ENCODE measurements at places on chromosomes 6 and 20. TPM values are rescaled to one million over a fixed set of nuclear protein-coding genes. Genes with fewer than 3 reads are reported as not detected.

Gene BPI
- total RNA-seq, result not detected

Gene SLCO4A1
- total RNA-seq, result 0.54 TPM

Gene GSTA3
- total RNA-seq, result not detected

Gene HLA-DOB
- total RNA-seq, result 0.36 TPM

Gene GNRH2
- not detected for total RNA-seq

Gene CNR1
- total RNA-seq, result 3.2 TPM

Gene PRRT1
- total RNA-seq, result not detected

Gene MRS2
- 22.8 TPM for total RNA-seq

Gene AIF1
- not detected for total RNA-seq

Gene TBC1D20
- total RNA-seq, result 32.7 TPM

Gene ERVFRD-1
- total RNA-seq, result not detected

Gene BTBD3
- 21.8 TPM for total RNA-seq

Gene ADGB
- total RNA-seq, result not detected

Gene WFDC12
- not detected for total RNA-seq

Gene ADGRF4
- 0.16 TPM for total RNA-seq

Gene PLN
- total RNA-seq, result not detected

Gene HLA-A
- total RNA-seq, result 669 TPM

Gene NINL
- total RNA-seq, result 3.2 TPM

Gene CAPN11
- total RNA-seq, result 0.97 TPM
